ENCODE measurements at places on chromosomes 5 and 9. TPM values are rescaled to one million over a fixed set of nuclear protein-coding genes. Genes with fewer than 3 reads are reported as not detected.
A peak's percentile ranks its signal among the peaks of the same experiment; 100 is the strongest.

- no peak for DNase-seq
Measured at GRCh38 chr9:99193466-99193821, 28.3 kb downstream of the ALG2 start.

DNA sequence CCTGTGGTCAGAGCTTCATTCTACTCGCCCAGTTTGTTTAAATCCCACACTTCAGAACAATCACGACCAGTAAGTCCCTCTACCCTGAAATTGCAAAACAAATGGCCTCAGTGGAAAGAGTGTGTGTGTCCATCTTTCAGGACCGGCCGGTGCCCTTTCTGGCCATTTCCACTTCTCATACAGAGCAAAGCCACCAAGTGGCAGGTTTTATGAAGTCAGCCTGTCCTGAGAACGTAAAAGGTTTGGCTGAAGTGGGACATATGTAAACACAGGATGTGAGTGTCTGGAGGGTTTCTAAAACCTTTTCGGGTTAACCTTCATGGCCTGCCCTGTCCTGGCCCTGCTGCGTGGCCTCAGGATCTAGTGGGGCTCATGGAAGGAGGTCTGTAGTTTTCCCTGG, 24.7 kb downstream of the NXNL2 start:
- DNase-seq = peak; percentile 57

DNA sequence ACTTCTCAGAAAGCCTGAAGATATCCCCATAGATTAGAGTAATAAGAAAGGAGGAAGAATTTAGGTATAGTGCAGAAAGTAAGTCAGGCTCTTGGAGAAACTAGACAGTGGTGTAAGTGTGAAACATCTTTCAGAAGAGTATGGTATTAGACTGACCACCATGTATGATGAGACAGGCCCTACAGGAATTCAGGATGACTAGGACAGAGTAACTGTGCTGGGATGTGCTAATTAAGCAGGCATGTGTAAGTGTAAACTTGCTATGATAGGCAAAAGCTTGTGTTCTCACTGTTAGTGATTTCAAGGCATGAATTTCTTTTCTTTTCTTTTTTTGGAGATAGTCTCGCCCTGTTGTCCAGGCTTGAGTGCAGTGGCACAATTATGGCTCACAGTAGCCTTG, 70.8 kb downstream of the RAB24 start:
- DNase-seq = peak; percentile 72

- no peak for DNase-seq
Measured at GRCh38 chr5:109196087-109196822, 213.5 kb downstream of the PJA2 start.

DNA sequence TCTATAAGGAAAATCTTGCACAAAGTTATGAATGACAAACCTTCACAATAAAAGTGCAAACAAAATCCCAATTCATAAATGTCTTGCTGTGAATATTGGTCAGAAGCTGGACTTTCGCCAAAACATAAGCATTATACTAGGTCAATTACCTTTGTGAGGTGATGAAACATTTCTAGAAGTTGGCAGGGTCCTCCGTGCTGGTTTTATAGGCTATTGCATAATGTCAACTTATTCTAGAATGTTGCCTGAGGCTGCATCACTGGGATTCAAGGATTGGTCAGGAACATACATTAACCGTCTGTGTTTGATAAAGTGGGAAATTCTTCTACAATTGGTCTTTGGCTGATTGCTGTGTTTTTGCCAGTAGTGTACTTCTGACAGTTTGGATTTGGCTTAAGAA, 49.8 kb upstream of the PALM2AKAP2 start:
- no peak for DNase-seq

- no peak for DNase-seq
Measured at GRCh38 chr5:146766013-146766412, 112.5 kb downstream of the PPP2R2B start.

- DNase-seq = peak; percentile 98
Measured at GRCh38 chr9:79764374-79764773, 192.6 kb downstream of the TLE4 start.

DNA sequence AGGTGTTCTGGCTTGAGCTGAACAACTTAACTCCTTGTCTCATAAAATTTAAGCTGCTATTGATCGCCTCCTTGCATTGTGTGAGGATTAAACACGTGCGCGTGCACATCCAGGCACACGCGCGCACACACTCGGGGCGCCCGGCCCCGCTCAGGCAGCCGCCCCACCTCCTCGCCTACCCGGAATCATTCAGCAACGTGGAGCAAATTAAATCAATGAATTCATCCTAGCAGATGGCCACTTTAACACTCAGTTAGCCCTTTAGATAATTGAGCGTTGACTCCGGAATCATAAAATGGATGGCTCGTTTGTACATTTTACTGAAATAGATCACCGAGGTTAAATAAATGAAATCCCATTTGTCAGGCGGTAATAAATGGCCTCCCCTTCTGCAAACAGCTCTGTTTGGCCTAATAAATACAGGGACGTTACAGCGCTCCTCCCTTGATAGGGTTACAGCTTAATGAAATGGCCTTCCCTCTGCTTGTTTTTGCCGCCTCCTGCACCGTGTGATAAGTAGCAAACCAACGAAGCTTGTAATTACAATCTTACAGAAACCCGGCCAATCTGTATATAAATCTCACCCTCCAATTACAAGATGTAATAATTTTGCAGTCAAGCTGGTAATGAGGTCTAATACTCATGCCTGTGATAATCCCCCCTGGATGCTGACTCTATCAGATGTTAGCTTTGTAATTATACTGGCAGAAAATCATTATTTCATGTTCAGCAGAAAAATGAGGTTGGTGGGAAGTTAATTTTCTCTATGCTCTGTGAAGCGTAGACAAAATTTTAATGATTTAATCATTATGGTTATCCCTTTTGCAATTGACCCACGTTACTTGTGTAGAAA, 229.7 kb upstream of the IRX4 start:
- no peak for DNase-seq

GRCh38 chr5:101390151-101390908, 487.2 kb upstream of the ST8SIA4 start:
- peak; percentile 45 for DNase-seq

GRCh38 chr5:135574493-135574892, 4.3 kb downstream of the CXCL14 start:
- no peak for DNase-seq

DNA sequence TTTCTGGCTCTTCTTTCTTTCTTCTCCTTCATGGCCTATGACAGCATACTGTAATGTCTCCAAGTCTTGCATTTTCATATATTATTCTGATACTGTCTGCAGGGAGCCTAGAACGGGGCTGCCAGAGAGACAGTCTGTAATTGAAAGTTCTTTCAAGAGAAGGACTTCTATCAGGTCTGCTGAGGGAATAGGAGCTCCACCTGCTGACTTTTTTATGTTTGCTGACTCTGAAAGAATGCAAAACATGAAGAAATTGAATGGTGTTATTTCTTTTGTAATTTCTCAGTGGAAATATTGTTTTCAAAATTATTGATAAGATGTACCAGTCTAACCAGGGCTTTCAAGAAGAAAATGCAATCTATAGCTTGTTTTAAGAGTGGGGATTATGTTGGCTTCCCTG, 121.9 kb upstream of the RFX3 start:
- no peak for DNase-seq

Gene EDIL3
- 101 TPM for total RNA-seq

Gene ITGA2
- total RNA-seq = 83.6 TPM

Gene SREK1
- 36.2 TPM for total RNA-seq

Gene DRD1
- 0.18 TPM for total RNA-seq
